ENCODE measurements at places on chromosomes 4 and X.

- no peak for DNase-seq
Measured at GRCh38 chrX:63349307-63349706, 1.8 kb downstream of the SPIN4 start.

- DNase-seq, result no peak
Measured at GRCh38 chr4:40493160-40493559, 136.5 kb downstream of the RBM47 start.

DNA sequence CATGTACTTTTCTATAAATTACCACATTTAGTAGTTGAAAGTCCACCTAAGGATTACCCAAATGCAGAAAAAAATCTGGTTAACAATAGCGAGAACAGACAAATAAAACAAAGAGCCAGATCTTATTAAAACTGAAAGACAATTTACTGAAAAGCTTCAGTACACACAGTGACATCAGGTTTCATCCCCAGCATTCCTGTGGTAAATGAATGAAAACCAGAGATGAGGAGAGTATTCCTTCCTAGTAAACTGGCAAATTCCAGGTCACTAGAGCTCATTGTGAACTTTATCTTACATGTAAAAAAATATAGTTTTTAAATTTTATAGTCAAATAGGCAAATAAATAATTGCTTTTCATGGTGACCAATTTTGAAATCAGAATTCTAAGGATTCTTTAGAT, 1290.5 kb downstream of the ADGRL3 start:
- no peak for DNase-seq

- no peak for DNase-seq
Measured at GRCh38 chr4:152112190-152112589, 351.4 kb upstream of the GATB start.

GRCh38 chr4:136823020-136823419, 709.3 kb downstream of the PCDH18 start:
- DNase-seq, result no peak

GRCh38 chr4:53767482-53767881, 176.2 kb upstream of the LNX1 start:
- DNase-seq, result no peak
